ENCODE measurements at places on chromosomes 4 and X.

- DNase-seq = no peak
Observed at GRCh38 chr4:20890761-20891160, 190.5 kb downstream of the PACRGL start.

GRCh38 chr4:159764343-159764952, 661.6 kb downstream of the RAPGEF2 start:
- no peak for DNase-seq

GRCh38 chr4:138217567-138217966, 24.6 kb downstream of the SLC7A11 start:
- no peak for DNase-seq

DNA sequence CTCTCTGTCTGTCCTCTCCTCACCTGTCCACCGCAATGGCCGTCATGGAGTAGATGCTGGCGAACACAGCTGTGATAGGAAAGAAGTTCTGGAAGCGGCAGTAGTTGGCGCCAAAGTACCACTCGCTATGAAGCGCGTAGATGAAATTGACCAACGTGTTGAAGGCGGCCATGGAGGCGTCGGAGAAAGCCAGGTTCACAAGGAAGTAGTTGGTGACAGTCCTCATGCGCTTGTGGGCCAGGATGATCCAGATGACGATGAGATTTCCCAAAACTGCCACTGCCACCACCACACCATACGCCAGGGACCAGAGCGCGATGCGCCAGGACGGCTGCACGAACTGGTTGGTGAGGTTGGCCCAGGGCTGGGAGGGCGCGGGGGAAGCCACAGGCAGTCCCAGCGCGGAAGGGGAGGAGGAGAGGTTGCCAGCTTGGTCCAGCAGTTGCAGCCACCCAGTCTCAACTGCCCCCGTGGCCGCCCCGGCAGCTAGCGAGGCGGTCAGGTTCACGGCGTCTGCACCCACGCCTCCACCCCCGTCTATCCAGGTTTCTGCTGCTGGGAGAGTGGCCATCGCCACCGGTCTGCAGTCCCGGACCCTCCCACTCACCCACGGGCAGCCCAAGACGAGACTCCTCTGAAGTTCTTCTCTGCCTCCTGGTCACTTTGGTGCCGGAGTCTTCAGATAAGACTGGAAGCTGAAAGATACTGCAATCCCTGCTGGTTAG, 518 bp downstream of the TACR3 start:
- DNase-seq = no peak

- no peak for DNase-seq
Observed at GRCh38 chr4:143555676-143556075, 42.2 kb downstream of the SMARCA5 start.

- no peak for DNase-seq
Observed at GRCh38 chr4:160403081-160403480, 1300.2 kb downstream of the RAPGEF2 start.

GRCh38 chr4:41696763-41697162, 51.8 kb downstream of the PHOX2B start:
- DNase-seq = no peak

Data from T-helper 22 cell (primary cell).